ENCODE measurements at places on chromosomes 5 and 9.

- no peak for DNase-seq
Observed at GRCh38 chr5:149870697-149871096, 73.9 kb downstream of the PDE6A start.

DNA sequence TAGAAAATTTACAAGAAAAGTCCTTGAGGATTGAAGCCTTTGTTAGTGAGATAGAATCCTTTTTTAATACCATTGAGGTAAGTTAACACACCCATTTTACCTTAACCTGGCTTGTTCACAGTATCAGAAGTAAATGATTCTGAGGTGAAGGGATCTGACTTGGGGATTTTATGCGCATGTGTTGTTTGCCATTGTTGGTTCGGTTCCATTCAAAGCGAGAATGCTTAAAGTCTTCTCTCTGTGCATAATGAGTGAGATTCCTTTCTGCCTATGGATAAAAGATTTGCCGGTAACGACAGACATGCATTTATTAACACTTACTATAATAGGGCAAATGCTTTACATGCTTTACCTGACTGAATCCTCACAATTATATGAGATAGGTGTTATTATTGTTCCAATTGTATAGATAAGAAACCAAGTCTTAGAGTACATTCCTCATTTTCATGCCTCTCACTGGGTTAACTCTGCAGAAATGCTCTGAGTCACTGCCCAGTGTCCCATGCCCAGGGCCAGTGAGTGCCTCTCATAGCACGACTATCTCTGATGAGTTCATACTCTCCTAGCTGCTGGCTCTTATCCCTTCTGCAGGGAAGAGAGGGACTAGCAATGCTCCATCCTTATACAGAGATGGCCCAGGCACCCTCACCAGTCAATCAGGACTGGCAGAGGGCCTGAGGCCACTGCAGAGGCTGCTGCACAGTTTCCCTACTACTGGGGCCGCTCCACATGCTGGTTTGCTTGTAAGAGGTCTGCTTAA is 54.4 kb downstream of the CMYA5 start:
- no peak for DNase-seq

GRCh38 chr5:135156337-135156714 is 122.3 kb upstream of the PITX1 start:
- no peak for DNase-seq

DNA sequence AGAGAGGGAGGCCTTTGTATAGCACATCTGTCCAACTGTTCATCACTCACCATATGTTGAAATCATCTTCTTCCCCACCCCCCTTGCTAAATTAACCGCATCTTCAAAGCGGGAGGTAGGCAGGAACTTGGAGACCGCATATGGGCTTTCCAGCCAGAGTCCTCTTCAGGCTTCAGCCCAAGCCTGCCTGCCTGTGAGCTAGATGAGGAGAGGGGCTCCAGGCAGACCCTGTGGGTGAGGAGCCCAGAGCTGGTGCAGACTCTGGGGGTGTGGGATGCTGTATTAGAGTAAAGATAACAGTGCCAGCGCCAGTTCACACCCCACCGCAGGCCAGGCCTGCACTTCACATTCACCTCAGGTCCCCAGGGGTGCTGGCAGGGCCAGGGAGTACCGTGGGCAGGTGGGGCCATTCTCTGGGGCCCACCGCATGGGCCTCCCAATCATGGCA is 16.2 kb downstream of the PRRC2B start:
- no peak for DNase-seq

GRCh38 chr5:7634837-7635236 is 216.1 kb downstream of the CFAP90 start:
- DNase-seq = no peak

Data from SW480 (cell line).